CD14-positive monocyte (primary cell): ENCODE measurements at places on chromosomes 16 and 17.

- DNase-seq = no peak
Observed at GRCh38 chr17:74163271-74163821, 40.1 kb upstream of the RPL38 start.

DNA sequence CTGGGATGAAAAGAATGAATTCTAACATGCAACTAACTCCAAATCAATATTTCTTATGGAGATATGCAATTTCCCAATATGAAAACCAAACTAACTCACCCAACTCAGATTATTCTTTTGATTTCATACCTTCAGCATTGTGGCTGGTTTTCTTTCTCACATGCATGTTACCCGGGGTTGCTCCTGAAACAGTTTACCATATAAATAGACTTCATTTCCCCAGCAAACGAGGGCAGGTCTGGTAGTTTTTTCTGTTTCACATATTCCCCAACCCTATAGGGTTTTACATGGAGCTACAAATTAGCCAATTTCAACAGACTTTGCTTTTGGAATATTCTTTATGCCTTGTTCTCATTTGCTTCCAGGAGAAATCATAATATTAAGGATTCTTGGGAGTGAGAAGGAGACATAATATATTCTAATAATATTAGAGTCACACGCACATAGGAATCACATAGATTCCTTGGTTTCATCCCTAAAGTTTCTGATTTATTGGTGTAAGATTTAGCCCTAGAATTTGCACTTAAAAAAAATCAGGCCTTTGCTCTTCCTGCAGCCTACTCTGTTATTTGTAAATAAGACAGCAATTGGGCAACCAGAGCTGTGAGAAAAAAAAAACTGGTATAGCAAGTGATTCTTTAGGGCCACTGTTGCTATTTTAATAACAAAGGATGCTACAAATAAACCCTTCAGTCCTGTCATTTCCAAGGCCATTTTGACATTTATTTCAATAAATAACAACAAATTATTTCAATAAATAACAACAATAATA, 60.3 kb upstream of the FAM20A start:
- DNase-seq = no peak

- no peak for DNase-seq
Observed at GRCh38 chr16:4548124-4548523, 8.0 kb upstream of the C16orf96 start.

GRCh38 chr16:80463326-80463725, 77.5 kb upstream of the DYNLRB2 start:
- no peak for DNase-seq

GRCh38 chr17:49984283-49984682, 10.7 kb downstream of the DLX3 start:
- no peak for DNase-seq

- no peak for DNase-seq
Observed at GRCh38 chr17:21530311-21530710, 154.2 kb downstream of the KCNJ12 start.

GRCh38 chr17:50149091-50149416, 1.4 kb downstream of the PPP1R9B start:
- no peak for DNase-seq
